Frontal cortex (tissue), 4 donors: ENCODE measurements at places on chromosomes 1 and 21.

DNA sequence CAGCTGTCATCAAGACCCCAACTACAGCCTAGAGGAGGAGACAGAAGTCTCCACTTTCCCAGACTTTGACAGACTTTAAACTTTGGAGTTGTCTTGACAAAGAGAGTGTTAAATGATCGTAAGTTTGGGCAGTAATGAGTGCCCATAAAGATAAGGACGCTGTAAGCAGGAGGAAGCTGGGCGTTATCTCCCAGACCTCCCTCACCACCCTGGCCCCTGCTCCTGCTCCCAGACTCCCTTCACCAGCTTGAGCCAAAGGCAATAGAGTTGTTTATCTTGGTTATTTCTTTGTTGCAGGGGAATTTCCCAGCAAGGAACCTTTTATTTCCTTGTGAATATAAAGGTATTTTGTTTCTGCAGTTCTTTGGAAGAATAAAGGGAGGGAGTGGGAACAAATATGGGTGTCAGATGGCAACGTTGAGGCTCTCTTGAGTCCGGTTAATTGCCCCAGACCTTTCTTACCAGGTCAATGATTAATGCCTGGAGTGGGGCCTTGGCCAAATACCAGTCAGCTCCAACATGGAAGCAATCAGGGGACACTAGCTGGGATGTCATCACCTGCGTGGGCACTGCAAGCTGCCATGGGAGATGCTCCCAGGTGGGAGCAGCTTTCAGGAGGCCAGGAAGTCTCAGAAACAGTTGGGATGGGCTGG is 4.4 kb downstream of the PIGR start:
- no peak for DNase-seq

DNA sequence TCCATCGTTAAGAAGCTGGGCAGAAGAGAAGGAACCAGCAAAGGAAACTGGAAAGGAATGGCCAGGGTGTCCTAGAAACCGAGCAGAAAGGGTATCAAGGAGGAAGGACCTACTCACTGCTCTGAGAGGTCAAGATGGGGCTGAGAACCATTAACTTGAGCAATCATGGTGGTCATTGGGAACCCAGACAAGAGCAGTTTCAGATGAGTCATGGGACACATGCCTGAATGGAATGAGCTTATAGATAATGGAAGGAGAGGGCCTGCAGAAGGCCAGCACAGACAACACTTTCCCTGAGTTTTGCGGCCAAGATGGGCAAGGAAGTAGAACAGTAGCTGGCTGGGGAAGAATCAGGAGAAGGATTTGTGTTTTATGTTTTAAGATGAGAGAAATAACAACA is 383.2 kb downstream of the KIF26B start:
- no peak for DNase-seq

DNA sequence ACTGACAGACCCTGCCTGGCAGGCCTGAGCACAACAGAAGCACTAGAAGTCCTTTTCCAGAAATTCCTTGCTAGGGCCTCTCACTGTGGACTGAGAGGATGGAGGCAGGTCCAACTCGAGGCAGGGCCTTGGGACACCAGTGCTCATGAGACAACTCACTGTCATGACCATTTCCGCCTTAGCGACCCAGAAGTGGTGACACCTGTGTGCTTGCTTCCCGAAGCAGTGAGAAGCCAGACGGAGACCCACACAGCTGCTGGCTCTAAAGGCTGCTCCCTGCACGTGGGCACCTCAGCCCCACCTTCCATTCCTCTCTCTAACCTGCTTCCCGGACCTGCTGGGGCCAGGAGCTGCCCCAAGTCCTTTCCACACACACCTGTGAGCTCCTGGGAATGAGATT is 33.0 kb downstream of the KCNC4 start:
- no peak for DNase-seq

DNA sequence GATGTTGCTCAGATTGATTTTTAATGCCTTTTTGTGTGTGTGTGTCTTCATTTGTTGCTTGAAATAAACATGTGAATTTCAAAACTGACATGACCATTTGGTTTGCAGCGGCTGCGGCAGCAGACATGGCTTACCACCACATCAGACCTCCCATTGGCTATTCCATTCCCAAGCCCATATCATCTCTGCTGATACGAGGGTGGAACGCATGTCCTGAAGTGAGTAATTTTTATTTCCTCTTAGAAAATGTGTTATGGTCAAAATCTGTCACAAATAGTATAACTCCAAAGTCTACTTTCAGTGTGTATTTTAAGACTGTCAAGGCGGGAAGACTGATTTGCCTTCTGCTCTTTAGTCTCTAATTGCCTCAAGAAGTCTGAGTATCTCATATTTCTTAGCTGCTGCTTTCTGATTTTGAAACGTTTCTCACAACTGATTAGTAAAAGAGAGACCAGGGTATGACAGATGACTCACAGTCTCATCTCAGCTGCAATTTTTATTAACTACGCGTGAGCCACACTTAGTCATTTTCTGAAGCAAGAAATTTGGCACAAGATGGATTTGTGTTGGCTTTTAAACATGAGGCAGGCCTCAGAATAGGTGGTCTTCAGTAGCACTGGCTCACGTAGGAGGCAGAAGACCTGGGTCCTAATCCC is 49.0 kb downstream of the LRRC53 start:
- DNase-seq, result no peak

DNA sequence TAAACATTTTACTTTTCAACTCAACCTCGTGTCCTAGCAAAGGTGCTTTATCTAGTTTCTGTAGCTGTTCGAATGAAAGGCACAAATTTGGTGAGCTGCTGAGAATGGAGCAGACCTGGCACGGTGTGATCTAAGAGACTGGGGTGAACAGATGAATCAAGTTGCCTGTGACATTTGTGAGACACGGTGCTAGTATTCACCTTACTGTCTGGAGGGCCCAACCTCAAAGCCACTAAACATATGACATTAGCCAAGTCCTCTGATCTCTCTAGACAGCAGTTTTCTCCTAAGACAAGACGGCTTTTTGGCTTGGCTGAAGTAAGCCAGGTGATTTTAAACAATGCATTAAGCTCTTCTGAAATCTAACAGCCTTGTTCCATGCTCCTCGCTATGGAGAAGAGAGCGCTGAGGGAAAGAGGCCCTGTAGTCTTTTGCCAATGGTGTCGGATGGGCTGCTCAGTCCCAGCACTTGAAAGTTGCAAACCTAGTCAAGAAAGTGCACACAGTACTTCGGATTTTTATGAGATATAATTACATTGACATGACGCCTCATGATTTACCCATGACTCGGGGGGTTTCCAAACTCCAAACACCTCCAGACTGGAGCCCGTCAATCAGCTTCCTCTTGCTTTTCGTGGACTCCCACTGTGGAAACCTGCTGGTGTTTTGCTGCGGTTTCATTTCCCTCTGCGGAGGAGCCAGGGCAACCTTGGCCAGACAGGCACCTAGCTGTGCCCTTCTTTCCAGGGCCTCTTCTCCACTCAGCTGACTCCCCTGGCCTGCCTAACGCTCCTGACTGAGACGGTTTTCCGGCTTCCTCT is 794 bp upstream of the TOR3A start:
- DNase-seq, result no peak

- no peak for DNase-seq
Observed at GRCh38 chr1:66371233-66372005, 162.5 kb upstream of the SGIP1 start.

GRCh38 chr21:34352556-34352955 is 11.2 kb upstream of the KCNE2 start:
- no peak for DNase-seq

DNA sequence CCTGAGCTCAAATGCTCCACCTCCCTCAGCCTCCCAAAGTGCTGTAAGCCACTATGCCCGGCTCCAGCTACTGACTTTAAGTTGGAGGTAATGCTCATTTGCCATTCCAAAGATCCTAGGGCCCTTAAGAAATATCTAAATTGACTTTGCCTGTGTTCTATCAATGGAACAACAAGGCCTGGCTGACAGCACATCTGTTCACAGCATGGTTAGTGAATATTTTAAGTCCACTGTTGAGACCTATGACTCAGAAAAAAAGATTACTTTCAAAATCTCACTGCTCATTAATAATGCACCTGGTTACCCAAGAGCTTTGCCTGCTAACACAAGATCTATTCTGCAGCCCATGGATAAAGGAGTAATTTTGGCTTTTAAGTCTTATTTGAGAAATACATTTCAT is 3.5 kb upstream of the SSX2IP start:
- no peak for DNase-seq

GRCh38 chr1:157233131-157233530 is 94.9 kb upstream of the ETV3 start:
- DNase-seq, result no peak

- no peak for DNase-seq
Observed at GRCh38 chr21:15687208-15687607, 42.6 kb upstream of the USP25 start.

DNA sequence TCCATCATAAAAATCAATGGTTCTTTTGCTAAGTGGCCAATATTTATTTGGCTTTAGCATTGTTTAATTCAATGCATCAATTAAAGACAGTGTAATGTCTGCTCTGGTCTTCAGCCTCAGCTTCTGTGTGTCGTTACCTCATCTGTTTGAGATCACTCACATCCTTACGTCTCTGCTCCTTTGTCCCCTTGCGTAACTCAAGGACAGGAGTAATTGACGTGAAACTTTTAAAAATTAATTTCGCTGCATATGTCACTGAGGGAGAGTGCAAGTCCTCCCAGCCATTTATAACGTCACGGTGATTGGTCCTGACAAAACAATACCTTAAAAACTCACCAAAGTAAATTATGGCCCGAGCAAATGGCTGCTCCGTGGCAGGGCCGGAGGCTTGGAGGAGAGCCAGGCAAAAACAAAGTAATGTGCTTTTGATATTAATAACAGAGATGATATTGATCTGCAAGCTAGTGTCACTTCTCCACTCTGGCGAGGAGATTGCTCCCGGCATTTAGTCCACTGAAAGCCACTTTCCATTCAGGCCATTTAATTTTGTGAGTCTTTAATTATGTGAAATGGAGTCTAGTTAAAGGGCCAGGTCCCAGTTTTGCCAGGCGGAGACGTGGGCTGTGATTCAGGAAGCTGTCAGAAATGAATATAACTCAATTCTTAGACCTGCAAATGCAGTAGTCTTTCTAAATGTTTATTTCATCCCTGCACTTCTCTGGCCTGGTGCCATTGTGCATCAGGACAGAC is 150.9 kb upstream of the POU3F1 start:
- DNase-seq, result no peak

DNA sequence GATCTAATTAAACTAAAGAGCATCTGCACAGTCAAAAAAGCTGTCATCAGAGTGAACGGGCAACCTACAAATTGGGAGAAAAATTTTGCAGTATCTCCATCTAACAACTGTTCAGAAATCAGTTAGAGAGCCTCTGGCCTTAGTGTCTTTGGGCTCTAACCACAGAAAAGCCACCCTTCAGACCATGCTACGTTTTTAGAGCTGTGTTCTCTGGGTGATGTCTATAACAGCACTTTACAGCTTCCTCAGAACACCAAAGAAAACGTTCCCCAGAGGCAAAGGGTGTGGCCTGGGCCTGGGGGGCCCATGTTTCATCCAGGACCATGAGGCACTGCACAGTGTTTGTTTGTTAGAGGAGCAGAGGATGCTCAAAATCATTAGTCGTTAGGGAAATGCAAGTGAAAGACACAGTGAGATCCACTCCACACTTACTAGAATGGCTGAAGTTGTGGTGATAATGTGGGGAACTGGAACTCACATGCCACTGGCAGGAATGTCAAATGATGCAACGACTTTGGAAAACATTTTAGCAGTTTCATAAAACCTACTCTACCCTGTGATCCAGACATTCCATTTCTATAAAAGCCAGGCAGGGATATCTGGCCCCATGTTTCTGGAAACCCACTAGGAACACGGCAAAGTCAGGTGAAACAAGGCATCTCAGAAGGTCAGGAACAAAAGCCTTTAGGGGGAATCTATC is 250.4 kb upstream of the HOOK1 start:
- no peak for DNase-seq

- no peak for DNase-seq
Observed at GRCh38 chr21:19508844-19509243, 1105.3 kb upstream of the TMPRSS15 start.

DNA sequence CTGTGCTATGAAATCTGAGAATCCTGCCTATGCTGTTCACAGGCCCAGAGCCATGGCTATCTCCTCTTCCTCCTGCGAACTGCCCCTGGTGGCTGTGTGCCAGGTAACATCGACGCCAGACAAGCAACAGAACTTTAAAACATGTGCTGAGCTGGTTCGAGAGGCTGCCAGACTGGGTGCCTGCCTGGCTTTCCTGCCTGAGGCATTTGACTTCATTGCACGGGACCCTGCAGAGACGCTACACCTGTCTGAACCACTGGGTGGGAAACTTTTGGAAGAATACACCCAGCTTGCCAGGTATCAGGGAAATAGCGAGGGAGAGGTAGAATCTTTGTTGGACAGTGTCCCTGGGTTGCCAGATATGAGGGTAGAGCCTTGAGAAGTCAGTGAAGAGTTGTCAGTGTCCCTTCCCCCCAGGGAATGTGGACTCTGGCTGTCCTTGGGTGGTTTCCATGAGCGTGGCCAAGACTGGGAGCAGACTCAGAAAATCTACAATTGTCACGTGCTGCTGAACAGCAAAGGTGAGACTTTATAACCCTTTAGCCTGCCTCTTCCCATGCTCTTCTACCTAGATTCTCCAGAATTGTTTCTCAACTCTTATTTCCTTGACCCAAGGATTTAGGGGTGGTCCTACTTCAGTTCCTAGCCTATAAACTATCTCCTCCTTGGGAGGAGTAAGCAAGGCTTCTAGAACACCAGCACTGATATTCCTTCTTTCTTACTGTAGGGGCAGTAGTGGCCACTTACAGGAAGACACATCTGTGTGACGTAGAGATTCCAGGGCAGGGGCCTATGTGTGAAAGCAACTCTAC is 1.4 kb downstream of the NIT1 start:
- DNase-seq, result peak; percentile 52

GRCh38 chr1:67590329-67590728 is 94.7 kb upstream of the GADD45A start:
- DNase-seq, result no peak

GRCh38 chr1:54853096-54853792 is 33.8 kb downstream of the DHCR24 start:
- DNase-seq, result no peak

- no peak for DNase-seq
Observed at GRCh38 chr1:55428944-55429931, 214.1 kb upstream of the USP24 start.

DNA sequence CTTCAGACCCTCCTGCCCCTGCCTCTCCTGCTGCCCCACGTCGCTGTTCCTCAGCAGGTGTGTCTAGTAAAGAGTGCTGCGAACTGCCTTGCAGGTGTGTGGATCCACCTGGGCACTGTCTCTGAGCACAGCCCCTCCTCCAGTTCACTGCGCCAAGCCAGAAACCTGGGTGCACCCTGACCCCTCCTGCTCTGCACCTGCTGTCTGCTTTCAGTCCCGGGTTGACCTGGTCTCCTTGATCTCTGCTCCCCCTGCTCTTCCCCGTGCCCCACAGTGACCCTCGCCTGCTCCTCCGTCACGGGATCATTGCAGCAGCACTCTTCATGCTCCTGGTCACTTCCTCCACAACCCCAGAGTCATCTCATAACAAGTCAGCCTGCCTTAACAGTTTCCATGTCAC is 6.5 kb downstream of the A3GALT2 start:
- no peak for DNase-seq
